ENCODE measurements at places on chromosomes 1 and 21.

DNA sequence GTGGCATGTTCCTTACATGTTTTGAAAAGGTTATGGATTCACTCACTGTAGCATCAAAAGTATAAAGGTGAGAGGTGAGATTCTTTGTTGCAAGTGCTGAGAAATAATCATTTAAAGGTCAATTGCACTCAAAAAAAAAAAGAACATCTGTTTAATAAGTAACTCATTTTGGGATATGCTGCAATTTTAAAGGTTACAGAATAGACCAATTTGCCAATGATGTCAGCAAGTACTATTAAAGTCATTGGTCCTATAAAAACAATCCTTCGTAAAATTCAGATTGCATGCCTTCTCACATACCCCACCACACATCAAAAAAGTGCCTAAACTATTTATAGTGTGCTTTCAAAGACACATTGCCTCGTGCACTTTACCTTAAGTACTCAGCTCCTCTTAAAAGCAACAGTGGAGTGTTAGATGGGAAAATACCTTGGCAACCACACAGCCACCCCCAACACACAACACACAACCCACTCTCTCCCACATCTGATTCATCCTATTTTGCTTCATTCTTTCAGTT is 218.2 kb upstream of the ADGRL2 start:
- no peak for DNase-seq

DNA sequence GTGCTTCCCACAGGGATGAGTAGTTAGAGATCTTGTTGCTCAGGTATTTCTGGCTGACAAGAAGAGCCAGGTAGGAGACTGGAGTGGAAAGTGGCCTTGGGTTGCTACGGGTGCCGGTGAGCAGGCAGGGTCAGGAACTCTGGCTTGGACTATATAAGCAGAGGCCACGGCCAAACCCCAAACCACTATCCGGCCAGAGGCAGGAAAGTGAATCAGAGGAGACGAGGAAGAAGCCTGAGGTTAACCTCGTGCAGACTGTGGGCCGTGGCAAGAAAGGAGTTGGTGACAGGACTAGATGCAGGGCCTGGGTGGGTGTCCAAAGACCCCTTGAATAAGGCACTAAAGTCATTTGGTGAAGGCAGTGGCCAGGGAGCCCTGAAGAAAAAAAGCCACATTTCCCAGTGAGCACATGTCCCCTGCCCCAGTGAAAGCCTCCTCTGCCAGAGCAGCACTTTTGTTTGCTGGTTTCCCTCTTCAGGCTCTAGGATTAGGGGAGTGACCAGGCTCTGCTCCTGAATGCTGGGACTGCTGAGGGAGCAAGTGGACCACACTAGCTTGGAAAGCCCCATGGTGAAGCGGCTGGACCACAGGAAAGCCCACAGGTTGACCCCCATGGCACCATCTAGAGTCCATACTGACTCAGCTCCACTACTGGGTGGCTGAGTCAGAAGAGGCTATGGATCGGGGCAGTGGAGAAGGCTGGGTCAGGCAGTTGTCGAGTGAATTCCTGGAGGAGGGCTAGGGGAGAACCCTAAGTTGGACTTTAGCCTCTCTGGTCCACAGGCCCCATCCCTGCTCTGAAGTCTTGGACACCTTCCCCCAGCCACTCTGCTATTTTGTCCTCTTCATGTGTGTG is 23.4 kb downstream of the CSF1 start:
- no peak for DNase-seq

GRCh38 chr1:240091614-240092300 is at the start of gene FMN2:
Gene FMN2 (plus strand): TSS chr1:240091883. CDS start chr1:240092110, 227 bp downstream.
- DNase-seq: no peak

DNA sequence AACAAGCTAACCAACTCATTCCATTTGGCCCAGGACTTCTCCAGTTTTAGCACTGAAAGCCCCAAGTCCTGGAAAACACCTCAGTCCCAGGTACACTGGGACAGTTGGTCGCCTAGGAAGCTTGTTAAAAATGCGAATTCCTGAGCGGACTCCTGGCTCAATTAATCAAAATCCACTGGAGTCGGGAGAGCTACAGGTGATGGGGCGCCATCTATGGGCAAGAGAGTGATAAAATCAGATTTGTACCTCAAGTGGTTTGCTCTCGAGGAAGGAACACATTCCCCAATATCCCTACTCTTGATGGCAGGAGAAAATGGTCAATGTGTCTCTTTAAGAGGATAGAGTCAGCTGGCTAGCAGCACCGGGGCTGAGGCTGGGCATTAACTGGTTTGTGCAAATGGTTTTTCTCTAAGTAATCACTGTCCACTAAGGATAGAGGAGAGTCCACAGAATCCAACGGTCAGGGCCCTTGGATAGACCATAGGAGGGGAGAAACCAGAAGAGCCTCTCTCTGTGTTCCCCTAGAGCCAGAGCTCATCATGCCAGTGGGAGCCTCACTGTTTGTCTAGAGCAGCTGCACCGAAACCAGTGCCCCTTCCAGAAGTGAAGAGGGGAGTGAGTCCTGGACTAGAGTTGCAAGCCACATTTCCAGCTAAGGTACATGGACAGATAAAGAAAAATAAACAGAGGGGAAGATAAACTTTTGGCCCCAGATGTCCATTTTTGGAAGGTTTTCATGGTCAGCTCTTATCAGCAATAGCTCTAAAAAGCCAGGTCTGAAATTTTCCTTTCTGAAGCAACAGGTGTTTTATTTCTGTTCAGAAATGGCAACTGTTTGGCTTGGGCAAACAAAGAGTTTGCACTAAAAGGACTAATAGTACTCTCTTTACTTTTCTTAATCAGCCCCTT is 148.5 kb downstream of the TENT5C start:
- DNase-seq: no peak

- no peak for DNase-seq
Observed at GRCh38 chr1:75640137-75640536, 29.2 kb upstream of the SLC44A5 start.

DNA sequence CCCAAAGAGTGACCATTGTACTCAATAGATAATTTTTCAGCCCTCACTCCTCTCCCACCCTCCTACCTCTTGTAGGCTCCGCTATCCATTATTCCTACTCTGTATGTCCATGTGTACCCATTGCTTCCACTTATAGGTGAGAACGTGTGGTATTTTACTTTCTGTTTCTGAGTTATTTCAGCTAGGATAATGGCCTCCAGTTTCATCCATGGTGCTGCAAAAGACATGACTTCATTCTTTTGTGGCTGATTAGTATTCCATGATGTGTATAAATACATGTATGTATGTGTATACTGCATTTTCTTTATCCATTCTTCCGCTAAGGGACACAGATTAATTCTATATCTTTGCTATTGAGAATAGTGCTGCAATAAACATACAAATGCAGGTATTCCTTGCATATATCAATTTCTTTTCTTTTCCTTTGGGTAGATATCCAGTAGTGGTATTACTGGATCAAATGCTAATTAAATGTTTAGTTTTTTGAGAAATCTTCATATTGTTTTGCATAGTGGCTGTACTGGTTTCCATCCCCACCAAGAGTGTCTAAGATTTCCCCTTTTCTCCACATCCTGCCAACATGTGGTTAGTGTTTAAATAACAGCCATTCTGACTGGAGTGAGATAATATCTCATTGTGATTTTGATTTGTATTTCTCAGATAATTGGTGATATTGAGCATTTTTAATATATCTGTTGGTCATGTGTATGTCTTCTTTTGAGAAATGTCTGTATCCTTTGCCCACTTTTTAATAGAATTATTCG is 4.9 kb downstream of the LY9 start:
- DNase-seq: no peak

- DNase-seq: no peak
Observed at GRCh38 chr1:7680207-7680954, 90.7 kb upstream of the VAMP3 start.

DNA sequence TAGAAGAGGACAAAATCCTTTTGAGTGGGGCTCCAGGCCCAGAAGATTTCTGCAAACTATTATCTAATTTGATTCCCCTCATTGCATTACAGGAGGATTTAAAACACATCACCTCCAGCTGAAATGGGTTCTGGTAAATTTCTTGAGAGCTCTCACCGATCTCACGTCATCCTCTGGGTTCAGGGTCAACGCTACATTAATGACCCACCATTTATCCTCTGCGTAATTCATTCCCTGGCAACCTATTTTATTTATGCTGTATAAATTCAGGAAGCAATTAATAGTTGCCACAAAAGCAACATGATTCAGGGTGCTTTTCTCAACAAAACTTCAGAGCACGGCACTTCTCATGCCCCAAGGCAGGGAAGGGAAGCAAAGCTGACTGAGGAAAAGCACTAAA is 38.9 kb downstream of the LMX1A start:
- DNase-seq: no peak

GRCh38 chr1:184635980-184636431 is 118.7 kb downstream of the EDEM3 start:
- DNase-seq: no peak

- no peak for DNase-seq
Observed at GRCh38 chr1:233166896-233167295, 128.6 kb downstream of the PCNX2 start.

DNA sequence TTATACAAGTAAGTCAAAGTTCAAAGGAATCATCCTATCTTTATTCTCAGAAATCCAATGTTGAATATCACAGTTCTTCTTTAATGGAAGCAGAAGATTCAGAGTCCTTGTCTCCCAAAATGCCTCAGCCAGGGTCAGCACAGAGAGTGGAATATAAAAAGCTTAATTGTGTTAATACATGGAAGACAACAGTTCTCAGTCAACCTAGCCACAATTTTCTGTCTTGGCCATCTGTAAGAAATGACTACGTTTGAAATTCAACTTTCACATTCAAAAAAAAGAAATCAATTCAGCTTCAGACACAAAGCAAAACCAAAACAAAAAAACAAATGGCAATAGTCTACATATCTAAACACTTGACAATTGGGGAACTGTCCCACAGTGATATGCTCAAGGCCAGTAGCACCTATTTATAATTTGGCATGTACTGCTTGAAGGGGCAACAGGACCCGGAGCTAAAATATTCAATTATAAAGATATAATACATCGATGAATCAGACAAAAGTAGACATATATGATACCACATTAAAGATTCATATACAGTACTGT is 27.3 kb upstream of the GLIS1 start:
- DNase-seq: no peak
